ENCODE measurements at places on chromosomes 6 and 20.

DNA sequence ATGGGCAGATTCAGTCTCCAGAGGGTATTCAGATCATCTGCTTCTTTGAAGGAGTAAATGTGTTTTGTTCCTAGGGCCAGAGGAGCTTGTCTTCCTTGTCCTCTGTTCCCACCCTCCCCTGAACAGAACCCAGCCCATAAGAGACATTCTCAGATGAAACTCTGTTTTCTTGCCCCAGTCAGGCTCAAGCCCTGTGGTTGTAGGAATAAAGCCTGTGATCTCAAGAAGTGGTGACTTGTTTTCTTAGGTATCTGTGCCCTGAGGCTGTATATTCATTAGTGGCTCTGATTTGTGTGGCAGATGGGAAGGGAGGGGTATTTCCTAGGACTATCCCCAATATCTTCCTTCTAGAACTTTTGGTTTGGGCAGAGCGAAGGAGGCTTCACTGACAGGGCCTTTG, 27.9 kb downstream of the GSS start:
- no peak for DNase-seq

DNA sequence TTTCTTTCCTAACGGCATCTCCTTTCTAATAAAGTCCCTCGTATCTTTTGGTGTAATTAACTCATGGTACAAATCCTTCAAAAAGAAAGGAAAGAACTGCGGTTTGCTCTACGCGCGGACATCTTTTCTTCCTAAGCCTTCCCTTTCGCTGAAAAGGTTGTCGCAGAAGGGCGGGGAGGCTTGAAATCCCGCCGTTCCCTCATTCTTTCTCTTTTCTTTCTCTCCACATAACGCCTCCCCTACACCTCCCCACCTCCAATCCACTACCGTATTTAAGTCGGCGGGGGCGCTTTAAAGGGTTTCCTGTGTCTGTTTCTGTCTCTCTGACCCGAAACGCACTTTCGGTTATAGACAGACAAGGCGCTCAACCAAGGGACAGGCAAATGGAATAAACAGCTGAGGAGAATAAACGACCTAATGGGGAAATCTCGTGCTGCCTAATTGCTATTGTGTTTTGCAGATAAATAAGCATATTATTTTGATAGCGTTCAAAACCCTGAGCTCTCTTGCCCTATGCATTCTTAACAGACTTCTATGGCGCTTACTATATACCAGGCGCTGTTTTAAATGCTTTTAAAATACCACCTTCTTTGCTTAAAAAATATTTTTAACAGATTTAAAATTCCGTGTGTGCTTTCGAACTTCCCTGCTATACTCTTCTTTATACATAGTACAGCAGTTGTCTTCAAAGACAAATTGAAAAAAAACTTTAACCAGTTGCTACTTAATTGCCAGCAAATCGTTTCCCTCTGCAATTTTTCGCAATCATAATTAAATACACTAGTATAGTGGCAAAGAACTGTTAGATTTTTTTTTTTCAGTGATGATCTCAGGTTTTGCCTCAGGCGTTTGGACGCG, 2.5 kb upstream of the HEY2 start:
- peak; percentile 17 for DNase-seq

GRCh38 chr6:16928387-16928786, 167.1 kb upstream of the ATXN1 start:
- no peak for DNase-seq

GRCh38 chr6:3918469-3918868, 69.3 kb downstream of the FAM50B start:
- DNase-seq: no peak

DNA sequence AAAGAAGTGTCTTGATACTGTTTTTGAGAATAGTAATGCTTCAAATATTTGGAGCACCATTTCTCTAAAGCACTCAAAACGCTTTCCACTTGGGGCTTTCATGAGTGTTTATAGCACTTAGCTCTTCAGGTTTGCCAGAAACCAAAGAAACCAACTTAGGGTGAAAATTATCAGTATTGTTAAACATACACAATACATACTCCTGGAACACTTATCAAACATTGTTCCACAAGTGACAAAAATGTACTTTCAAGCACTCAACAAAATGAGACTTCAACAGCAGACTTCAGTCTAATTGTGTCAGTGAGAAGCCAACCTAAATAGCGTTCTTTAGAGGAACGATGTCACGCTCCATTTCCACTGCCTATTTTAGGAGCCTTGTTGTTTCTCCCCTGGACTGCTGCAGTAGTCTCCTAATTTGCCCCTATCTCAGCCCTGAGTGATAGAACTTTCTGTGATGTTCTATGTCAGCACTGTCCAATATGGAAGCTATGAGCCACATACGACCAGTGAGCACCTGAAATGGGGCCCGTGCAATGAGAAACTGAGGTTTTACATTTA, 461.3 kb downstream of the KIF16B start:
- DNase-seq: no peak

- DNase-seq: no peak
These were observed 7.0 kb downstream of the B4GALT5 start for GRCh38 chr20:49706630-49707091.

DNA sequence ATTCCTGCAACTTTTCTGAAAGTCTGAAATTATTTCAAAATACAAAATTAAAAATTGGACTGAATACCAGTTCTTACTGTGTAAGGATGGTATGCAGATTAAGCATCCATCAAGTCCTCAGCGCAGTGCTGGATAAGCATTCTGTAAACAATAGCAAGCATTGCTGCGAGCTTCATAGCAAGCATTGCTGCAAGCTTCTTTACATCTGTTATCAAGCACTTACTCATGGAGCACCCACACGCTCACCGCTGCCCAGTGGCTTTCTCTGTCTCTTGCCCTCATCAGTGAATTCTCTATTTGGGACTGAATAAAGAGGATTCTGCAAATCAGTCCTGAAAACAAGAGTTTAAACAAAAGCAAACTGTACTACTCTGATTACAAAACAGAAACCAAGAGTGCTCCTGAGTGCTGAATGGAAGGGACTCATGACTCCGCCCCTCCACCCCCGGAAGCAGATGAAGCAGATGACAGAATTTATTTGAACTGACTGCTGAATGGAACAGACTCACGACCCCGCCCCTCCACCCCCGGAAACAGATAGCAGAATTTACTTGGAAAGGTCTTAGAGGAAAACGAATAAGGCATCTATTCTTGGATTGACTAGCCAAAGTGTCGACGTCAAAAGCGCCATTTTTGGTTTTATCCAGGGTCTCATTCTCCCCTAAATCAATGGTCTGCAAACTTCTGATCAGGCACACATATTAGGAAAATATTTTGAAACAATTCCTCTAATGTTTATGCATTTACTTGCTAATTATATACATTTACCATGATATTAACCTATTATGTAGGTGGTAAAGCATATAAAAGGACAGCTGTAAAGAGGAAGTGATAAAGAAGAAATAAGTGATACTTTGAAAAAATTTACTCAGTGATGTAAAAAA, 22.1 kb upstream of the EYA2 start:
- no peak for DNase-seq

DNA sequence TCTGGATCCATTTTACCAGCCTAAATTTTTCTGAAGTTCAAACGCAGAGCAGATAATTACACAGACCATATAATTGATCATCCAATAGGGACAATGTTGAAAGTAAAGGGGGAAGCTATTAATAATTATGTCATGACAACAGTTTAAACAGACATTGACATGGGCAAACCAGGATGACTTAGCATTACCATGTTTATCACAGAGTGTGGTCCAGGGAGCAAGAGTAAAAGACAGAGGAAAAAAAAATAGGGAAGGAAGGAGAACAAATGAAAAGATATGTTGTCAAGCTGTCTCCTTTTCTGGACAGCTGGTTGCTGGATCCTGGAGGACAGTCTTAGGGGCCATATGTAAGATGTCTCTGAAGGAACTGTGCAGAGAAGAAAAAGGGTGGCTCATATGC, 69.4 kb upstream of the FBXL4 start:
- no peak for DNase-seq

- DNase-seq: no peak
These were observed 50.7 kb downstream of the DSTN start for GRCh38 chr20:17620371-17621228.

DNA sequence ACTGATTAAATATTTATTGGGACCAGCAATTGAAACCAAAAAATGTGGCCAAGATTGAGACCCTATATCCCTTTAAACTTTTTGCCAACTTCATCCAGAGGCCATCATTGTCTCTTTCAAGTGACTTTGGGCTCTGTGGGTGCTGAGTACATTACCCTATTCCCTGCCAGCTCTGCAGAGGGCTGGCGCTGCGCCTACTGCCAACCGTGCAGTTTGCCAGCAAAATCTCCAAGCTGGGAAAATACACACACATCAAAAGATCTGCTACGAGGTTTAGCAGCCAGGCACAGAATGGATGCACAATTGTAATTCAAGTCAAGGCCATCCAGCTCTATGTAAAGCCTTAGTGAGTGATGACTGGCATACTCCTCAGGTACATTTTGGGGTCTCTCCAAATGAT, 125.0 kb downstream of the CBLN4 start:
- no peak for DNase-seq

DNA sequence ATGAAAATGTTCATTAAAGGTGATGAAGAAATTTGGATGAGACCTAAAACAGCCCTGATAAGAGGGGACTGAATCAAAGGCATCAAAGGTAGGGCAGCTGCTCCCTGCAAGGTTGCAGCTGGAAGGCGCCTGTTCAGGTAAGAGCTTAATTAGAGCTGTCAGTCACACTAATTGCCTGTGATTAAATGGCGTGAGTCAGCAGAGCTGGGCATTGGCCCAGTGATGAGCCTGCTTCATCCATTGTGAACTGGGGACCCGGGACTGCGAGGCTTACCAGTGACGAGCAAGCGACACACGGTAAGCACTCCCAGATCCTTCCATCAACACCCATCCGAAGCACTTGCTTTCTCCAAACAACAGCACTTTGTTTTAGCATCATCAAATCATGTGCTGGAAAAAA, 621.5 kb upstream of the CDH4 start:
- no peak for DNase-seq

- no peak for DNase-seq
These were observed 38.4 kb upstream of the SLC22A16 start for GRCh38 chr6:110514818-110515217.

GRCh38 chr6:11208267-11208666, 24.2 kb downstream of the NEDD9 start:
- DNase-seq: no peak

DNA sequence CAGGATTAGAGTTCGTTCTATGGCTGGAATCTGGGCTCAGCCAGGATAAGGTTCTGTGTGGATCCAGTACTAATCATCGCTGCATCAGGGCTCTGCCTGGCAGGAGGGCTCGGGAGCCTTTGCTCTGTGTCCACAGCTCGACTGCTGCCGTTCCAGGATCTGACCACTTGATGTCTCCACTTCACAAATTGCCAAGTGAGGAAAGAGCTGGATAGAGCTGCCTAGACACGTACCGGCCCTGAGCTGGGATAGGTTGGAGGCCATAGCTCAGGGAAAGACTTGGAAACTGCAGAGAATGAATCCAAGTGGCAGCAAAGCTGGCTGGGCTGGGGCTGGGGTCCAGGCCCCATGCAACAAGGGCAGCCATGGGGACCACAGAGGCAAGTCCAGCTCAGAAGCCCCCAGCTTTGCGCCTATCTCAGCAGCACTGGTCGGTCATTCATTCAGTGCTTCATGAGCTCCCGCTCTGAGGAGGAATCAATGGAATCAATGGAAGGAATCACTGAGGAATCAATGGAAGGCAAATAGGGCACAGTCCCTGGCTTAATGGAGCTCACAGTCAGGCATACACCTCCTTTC, 38.0 kb upstream of the TOP1 start:
- no peak for DNase-seq

- DNase-seq: no peak
These were observed 33.7 kb upstream of the ZBP1 start for GRCh38 chr20:57653910-57654309.

DNA sequence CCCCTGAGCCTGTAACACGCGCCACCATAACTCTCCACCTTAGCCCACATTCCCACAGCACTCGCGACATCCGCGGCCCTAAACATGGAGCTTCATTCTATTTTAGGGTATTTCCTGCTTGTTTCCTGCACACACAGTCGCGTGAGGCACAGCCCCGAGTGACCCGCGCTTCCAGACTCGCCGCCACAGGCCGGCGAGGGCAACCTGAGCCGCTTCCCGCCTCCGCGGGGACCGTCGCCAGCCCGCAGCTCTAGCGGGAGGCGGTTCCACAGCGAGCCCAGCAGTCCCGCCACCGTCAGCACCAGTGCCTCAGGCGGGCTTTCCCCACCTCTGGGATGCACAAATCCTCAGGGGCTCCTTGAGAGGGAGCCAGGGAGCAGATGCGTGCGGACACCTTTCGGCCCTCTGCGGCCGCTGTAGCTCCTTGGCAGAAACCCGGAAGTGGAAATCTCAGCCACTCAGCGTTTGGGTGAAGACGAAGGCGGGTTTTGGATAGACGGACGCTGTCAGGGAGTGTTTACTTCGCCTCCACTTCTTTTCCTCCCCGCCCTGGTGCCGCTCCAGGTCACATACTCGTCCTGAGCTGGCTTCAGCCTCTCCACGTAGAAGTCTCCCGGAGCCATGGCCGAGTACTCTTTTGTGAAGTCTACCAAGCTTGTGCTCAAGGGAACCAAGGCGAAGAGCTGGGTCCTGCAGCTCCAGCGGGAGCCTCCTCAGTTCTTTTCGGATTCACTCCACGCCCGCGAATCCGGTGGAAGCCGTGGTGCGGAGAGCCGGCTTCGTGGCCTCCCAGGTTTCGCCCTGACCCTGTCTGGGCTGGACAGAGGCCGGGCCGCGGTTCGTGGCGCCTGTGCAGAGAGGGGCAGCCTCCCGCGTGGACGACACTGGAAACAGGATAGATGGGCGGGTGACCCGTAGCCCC, 2177.4 kb upstream of the DEFB115 start:
- no peak for DNase-seq

DNA sequence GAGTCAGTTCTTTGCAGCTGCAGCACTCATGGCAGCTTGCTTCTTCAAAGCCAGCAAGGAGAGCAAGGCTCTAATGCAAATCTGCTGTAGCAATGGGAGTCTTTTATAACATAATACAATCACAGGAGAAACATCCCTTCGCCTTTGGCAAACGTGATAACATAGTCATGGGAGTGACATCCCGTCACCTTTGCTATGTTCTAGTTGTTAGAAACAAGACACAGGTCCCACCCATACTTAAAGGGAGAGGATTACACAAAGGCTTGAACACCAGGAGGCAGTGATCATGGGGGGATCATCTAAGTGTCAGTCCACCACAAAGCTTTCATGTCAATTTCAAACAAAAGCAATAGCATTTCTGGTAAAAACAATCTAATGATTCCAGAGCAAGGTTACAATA, 40.1 kb upstream of the PHACTR2 start:
- DNase-seq: no peak

DNA sequence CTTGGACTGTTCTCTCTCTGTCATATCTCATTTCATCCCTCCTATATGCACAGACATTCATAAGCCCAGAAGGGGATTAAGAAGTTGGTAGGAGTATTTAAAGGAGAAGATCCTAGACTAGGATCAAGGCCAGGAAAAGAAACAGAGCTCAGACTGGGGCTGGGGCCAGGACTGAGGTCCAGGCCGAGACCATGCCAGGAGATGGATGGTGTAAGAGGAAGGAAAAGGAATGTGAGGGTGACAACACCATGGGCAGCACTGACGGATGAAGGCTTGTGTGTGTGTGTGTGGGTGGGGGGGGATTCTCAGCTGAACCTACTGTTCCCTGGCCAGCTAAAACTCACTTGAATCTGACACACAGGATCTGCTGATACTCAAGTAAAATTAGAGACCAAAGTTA, 182.1 kb downstream of the KIF6 start:
- no peak for DNase-seq

Measured in activated naive CD4-positive, alpha-beta T cell (primary cell).